ENCODE measurements at places on chromosomes 4 and X. TPM values are rescaled to one million over a fixed set of nuclear protein-coding genes. Genes with fewer than 3 reads are reported as not detected.

The MTHFD2L gene
- 8.4 TPM for total RNA-seq

The MEPE gene
- 0.24 TPM for total RNA-seq

The CTAG2 gene
- not detected for total RNA-seq

The LANCL3 gene
- total RNA-seq, result 0.03 TPM

The UCP1 gene
- not detected for total RNA-seq

The EPHA5 gene
- total RNA-seq, result not detected

The TCP11X2 gene
- not detected for total RNA-seq

The ADAMTS3 gene
- 0.81 TPM for total RNA-seq

DNA sequence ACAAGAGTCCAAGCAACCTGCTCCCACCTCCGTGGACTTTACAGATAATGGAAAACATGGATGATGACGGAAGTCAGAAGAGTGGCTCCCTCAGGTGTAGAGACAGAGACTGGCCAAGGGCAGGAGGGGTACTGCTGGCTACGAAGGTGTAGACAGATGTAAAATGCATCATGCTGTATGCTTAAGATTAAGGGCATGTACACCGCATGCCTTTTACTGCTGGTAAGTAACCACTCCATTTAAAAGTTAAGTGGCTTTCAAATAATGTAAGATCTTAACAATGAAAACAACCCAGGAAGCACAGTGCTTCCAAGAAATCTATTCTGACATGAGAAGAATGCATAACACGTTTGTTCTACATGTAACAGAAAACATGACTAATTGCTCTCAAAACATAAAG is 76.9 kb upstream of the FAM9B start:
- no peak for DNase-seq

GRCh38 chr4:120440730-120441129 is 374.1 kb upstream of the MAD2L1 start:
- DNase-seq, result no peak

DNA sequence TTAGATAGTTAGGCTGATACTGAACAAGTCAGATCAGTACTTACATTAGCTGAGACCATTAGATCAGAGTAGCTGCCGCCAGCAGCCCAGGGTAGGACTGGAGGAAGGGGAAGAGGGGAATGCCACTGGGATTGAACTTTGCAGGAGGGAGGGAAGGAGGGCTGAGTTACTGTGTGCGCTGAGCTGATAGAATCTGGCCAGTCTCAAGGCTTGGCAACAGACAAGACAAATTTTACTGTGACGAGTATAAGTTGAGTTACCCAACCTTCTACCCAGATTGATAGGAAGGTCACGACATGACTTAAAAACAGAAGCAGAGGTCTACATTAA is 372.1 kb downstream of the OPHN1 start:
- no peak for DNase-seq

DNA sequence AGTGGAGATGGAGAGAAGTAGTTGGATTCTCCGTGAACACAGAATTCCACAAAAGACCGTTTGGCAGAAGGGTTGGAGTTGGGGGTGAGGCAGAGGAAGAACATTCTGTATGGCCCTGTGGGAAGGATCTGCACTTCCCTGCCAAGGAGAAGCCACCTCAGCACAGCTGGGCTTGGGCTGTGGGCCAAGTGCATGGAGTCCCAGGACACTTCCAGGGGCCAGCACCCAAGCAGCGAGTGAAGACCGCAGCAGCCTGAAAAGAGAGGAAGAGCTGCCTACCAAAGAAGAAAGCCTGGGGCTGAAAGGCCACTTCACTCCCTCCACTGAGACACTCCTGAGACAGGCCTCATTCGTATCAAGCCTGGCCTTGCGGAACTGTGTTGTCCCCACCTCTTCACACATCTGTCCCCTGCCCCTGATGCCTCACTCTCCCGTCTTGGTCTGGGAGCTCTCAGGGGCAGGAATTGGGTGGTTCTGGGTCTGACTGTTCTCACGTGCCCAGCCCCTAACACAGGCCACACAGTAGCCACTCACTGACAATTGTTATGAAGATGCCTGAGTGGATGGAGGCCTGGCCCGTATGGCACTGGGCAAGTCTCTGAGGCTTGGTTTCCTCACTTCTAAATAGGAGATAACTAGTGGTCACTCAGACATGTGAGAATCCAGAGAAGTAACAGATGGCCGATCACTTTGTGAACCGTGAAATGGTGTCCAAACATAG is 3.3 kb upstream of the AWAT2 start:
- no peak for DNase-seq

GRCh38 chr4:23882976-23883531 is 6.8 kb downstream of the PPARGC1A start:
- no peak for DNase-seq

- no peak for DNase-seq
Observed at GRCh38 chrX:66014556-66014955, 25.3 kb downstream of the VSIG4 start.

DNA sequence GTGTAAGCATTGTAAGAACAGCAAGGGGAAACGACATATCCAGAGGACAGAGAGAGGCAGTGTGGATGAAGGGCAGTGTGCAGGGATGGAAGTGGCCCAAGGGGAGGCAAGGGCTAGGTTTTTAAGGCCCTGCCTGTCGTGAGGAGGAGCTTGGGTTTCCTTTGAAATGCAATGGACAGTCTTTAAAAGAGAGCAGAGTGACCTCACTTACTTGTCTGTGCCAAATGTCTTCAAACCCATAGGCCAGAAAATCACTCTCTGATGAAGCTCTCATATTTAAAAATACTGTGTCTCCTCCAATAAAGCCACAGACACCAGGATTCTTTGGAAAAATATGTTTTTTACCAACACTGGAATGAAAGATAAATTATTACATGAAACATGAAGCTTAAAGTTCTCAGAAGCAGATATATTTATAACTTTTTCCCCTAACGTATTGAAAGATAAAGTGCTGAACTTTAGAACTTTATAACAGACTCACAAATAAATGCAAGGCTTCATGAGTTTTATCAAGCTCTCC is 19.2 kb upstream of the ATXN3L start:
- DNase-seq, result no peak

- DNase-seq, result no peak
Observed at GRCh38 chr4:113566015-113566795, 195.3 kb downstream of the CAMK2D start.

GRCh38 chr4:168516841-168517240 is 20.0 kb downstream of the PALLD start:
- no peak for DNase-seq

DNA sequence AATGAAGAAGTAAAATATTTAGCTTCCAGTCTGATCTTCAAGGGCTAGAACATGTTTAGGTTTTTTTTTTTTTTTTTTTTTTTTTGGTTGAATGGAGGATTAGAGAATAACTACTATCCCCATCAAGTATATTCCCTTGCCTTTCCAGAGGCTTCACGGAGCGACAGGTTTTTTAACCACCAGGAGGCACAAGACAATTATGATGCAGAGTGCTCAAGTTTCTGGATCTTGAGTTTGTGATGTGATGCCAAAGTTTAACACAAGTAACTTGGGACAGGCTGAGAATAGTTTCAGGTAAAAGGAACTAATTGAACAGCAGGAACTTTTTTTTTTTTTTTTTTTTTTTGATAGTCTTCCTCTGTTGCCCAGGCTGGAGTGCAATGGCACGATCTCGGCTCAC is 30.3 kb downstream of the CCNI start:
- no peak for DNase-seq

DNA sequence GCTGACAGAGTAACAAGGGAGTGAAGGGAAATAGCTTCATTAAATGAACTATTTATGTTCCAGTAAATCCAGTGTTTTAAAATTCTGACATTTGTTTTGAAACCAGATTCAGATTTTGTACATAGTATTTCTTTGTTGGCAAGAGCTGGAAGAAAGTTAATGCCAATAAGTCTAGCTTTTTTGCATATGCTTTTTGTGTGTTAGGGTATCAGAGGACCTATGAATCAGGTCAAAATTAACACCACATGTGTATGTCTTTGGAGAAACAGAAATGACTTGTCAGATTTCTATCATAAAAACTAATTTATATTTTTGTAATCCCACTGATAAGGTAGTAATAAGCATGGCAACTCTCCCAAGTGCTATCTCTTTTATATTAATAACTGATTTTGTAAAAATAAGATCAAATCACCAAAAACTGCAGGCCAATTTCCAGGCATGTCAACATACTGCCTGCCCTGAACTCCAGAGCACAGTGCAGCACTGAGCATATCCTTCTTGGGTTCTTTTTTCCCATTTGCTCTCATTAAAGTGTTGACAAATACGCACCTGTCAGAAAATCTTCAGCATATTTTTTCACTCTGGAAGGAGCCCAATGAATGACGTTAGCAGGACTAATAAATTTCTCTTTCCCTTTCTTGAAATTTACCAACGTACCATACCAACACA is 65.5 kb downstream of the SH3RF1 start:
- DNase-seq, result no peak

DNA sequence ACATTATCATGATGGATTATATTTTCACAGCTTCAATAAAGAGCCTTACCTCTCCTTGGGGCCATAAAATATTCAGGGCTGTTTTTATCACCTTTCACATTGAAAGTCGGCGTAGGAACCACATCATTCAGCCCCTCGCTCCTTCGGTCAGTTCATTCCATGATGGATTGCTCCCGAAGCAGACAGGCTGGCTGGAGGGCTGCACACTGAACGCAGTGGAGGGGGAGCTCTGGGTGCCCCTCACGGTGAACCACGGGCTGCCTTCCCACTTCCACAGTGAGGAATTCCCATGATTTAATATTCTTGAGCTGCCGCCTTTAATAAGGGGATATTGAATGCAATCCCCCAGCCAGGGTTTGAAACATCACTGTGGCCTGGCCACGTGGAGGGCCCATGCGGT is 16.0 kb downstream of the PPP2R2C start:
- DNase-seq, result no peak

DNA sequence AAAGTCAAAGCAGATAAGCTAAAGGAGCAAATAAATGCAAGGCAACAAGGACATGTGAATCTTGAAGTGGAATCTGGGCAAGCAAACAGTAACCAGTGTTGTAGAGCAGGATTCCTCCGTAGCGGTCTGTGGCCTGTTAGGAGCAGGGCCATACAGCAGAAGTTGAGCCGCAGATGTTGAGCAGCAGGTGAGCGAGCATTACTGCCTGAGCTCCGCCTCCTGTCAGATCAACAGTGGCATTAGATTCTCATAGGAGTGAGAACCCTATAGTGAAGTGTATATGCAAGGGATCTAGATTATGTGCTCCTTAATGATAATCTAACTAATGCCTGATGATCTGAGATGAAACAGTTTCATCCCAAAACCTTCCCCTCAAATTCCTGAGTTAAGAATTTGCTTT is 550.7 kb downstream of the ADGRL3 start:
- DNase-seq, result no peak

DNA sequence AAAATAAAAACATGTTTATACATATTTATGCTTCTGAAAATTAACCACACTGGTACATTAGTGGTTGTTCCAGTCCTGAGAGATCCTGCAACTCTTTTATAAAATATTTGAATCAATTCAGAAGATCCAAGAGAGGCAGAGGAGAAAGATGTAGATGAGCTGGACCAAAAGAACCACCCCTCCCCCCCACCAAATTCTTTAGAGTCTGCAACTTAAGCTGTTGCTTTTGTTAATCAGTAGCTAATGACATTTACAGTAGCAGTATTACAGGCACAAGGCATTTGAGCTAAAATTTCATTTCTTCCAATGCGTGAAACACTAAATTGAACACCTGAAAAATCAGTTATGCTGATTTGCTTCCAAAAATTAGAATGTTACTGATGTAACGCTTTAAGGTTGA is 61.5 kb downstream of the PDK3 start:
- no peak for DNase-seq

DNA sequence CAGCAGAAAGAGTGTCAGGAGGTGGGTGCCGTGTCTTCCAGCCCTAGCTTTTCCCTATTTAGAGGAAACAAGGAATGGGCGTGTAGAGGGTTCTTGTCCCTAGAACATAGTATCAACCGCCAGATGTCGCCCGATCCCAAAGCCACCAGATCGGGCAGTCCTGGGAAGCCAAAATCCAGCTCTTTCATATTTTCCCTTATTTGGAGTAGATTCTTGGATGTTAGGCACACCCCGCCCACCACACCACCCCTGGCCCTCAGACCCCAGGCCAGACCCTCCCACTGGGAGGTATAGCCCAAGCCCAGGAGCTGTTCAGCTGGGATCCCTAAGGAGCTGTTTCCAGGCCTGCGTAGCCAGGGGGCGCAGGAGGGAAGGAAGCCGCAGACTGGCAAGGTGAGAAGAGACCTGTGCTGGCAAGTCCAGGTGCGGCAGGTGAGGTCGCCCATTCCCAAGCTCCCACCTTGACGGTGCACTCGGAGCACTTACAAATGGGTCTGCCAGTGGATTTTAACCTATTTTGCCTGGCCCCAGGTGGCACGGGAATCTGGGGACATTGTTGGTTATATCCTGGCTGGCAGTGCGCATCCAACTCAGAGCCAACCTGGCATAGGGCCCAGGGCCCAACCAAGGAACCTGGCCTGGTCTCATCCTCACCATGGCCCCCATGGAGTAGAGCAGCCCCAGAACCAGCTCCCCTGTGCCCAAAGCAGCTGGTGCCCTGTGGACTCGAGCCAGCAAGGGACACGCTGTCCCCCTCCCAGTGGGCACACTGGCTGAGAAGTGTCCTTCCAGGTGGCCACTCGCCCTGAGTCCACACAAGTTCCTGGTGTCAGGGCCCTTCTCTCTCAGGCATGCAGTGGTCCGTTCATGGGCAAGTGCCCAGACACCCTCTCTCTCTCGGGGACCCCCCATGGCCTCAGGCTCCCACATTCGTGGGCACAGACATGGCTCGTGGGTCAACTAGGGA is 811 bp downstream of the FLNA start:
- peak; percentile 83 for DNase-seq

- no peak for DNase-seq
Observed at GRCh38 chrX:154730253-154730891, 20.5 kb downstream of the GAB3 start.

- no peak for DNase-seq
Observed at GRCh38 chrX:132875650-132876522, 82.5 kb downstream of the HS6ST2 start.

DNA sequence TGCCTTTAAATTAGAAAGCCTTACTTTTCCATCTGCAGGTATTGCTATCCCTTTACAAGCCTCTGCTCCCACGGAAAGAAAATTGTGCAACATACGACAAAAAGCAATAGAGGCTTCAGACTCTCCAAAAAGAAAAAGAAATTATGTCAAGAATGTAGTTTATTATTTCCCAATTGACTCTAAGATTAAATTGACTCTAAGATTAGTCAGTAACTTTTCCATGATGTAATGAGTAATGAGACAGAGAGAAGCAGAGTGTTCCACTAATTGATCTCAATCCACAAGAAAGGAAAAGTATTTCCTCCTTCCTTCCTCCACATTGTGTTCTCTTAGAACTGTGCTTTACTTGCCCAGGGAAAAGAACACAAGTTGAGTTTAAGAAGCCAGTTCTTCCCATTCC is 345.7 kb upstream of the HS3ST1 start:
- no peak for DNase-seq

- DNase-seq, result no peak
Observed at GRCh38 chrX:107894038-107894437, 68.4 kb downstream of the MID2 start.

- DNase-seq, result no peak
Observed at GRCh38 chr4:41514766-41515481, 23.0 kb upstream of the LIMCH1 start.

All from SJSA1 (cell line).